ENCODE measurements at places on chromosomes 6 and 20.

DNA sequence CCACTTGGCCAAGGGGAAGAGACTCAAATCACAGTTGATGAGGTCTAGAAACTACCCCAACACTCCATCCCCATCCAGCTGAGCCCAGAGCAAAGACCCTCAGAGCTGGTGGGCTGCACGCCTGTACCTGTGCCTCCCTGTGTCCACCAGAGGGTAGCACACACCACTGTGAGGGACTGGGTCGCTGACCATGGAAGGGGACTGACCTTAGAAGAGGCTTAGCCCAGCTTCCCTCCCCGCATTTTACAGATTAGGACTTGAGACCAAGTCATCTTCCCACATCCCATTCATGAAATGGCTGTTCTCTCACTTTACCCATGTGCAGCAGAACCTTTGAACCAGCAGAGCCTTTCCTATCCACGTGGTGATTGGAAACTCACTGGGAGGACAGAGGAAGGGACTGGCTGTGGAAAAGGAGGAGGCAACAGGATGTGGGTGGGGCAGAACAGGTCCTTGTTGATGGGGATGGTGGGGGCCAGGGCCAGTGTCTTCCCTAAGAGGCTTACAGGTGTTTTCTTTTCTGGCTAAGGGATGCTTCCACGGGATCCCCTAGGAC, 44.3 kb downstream of the CPXM1 start:
- no peak for DNase-seq

GRCh38 chr6:144413418-144413817, 128.3 kb downstream of the UTRN start:
- DNase-seq, result no peak

GRCh38 chr6:37626915-37627314, 70.8 kb downstream of the MDGA1 start:
- no peak for DNase-seq

- DNase-seq, result no peak
These were observed 50.8 kb downstream of the SNX9 start for GRCh38 chr6:157873735-157874344.

DNA sequence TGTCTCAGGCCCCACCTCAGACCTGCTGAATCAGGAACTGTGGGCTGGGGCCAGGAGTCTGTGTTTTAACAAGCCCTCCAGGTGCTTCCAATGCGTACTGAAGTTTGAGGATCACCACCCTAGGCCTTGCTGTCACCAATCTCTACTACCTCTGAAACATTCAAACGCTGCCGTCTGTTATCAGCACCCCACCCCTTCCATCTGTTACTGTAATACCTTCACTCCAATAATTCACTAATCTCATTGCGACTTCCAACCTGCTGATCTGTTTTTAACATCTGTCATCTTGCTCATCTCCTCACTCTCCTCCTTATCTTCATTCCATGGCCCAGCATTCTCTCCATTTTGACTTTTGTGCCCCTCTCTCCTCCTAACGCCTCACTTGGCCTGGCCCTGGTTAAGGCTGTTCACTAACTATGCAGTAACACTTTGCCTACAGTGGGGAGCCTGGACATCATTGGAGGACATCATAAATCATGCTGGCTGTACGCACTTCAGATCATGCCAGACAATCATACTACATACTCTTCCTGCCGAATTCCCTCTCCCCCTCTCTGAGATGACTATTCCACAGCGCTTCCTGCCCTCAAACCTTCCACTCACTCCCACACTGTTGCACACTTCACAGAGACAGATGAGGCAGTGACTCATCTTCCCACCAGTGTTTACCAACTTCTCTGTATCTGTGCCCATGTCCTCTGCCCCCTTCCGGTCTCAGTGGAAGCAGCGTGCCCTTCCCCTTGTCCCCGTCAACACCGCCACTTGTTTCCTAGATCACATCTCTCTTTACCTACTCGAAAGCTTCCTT, 3.0 kb upstream of the GUCA1B start:
- no peak for DNase-seq

DNA sequence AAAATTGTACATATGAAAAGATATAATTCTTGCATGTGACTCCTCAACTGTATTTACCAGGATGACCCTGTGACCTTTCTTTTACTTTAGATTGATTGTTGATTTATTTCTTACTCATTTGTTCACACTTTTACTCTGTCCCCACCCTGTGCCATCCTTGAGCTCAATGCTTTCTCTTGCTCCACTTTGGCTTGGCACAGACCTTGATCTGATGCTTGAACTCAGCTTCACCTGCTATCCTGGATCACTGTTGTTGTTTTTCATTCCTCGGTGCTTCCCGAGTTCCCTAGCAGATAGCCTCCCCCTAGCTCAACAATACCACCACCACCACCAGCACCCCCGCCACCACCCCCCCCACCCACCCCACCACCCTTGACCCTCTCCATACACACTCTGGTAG, 102.1 kb downstream of the EYA4 start:
- no peak for DNase-seq

- no peak for DNase-seq
These were observed 210.3 kb upstream of the ARG1 start for GRCh38 chr6:131362696-131363095.

DNA sequence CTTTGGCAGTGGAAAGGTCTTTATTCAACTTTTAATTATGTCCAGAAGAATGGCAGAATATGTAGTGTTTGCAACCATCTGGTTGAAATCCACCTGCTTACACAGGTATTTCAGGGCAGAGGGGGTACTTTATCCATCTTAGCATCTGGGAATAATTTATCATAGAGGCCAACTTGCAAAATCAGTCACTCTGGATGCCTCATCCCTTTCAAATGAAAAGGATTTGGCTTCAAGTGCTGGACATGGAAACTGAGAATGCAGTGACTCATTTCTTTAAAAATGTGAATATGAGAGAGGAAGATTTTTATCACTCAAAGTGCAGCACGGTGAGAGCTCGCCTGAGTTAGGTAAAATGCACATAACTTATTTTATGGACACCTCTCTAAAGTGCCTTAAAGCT, 758.3 kb downstream of the KIF16B start:
- no peak for DNase-seq

GRCh38 chr6:111784433-111784832, 88.8 kb downstream of the FYN start:
- no peak for DNase-seq

DNA sequence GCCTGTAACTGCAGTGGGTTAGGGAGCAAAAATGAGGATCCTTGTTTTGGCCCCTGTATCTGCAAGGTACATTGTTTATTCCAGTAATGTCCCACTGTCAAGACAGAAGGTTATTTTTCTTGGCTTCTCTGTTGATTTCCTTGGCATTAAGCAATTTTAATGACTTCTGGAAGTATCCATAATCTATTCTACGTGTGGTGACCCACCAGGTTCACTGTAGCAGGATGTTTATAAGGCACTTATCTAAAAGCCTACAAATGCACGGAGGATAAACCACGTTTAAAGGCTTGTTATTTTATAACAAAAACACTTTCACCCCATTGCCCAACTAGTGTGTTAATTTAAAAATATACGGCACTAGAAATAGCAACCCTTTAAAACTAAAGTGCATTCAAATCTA, 294.9 kb downstream of the LAMA2 start:
- no peak for DNase-seq

- no peak for DNase-seq
These were observed 15.7 kb downstream of the ADISSP start for GRCh38 chr20:3751675-3752385.

Data from LNCaP clone FGC (cell line).